Left lung (tissue), 14 donors: ENCODE measurements at places on chromosomes 3 and 15. TPM values are rescaled to one million over a fixed set of nuclear protein-coding genes. Genes with fewer than 3 reads are reported as not detected.

Gene UTS2B
- polyA plus RNA-seq, result 1.1 TPM

Gene CCR8
- not detected for polyA plus RNA-seq

Gene CCR9
- polyA plus RNA-seq, result 0.28 TPM

Gene A4GNT
- polyA plus RNA-seq, result 0.41 TPM

Gene SNAPC5
- polyA plus RNA-seq, result 31.1 TPM

Gene SLC2A2
- polyA plus RNA-seq, result 0.14 TPM

Gene HESX1
- polyA plus RNA-seq, result 3.3 TPM

Gene ZMYND10
- polyA plus RNA-seq, result 6.2 TPM

Gene NEK10
- polyA plus RNA-seq, result 6.8 TPM

DNA sequence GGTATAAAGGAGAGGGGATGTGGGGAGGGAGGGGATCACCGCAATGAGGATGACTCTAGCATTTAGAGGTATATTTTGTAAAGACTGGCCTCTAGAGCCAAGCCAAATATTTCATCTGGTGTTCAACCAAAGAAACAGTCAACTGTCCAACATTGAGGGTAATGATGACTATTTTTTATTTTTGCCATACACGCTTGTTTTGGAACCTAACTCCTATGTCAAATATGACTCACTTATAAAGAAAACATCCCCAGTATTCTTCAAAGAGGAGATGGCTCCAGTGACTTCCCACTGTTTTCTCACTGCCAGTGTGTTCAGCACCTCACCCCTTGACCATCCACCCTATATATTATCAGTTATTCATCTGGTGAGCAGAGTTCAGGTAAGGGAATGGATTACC, 77.3 kb downstream of the WNT5A start:
- H3K36me3 ChIP-seq, result no peaks in the 10 kb centered on the region
- no peaks in the 10 kb centered on the region for H3K27me3 ChIP-seq
- H3K4me1 ChIP-seq, result no peaks in the 10 kb centered on the region
- no peak for DNase-seq
- no peak overlapping the region for H3K4me3 ChIP-seq

- peaks cover 19% of the 10 kb centered on the region for H3K4me1 ChIP-seq
- H3K27ac ChIP-seq, result peak overlapping the region; percentile 94
- DNase-seq, result peak; percentile 88
- no peaks in the 10 kb centered on the region for H3K27me3 ChIP-seq
- peaks cover 41% of the 10 kb centered on the region for H3K36me3 ChIP-seq
These were observed 553 bp downstream of the TMEM43 start for GRCh38 chr3:14125193-14126016.

DNA sequence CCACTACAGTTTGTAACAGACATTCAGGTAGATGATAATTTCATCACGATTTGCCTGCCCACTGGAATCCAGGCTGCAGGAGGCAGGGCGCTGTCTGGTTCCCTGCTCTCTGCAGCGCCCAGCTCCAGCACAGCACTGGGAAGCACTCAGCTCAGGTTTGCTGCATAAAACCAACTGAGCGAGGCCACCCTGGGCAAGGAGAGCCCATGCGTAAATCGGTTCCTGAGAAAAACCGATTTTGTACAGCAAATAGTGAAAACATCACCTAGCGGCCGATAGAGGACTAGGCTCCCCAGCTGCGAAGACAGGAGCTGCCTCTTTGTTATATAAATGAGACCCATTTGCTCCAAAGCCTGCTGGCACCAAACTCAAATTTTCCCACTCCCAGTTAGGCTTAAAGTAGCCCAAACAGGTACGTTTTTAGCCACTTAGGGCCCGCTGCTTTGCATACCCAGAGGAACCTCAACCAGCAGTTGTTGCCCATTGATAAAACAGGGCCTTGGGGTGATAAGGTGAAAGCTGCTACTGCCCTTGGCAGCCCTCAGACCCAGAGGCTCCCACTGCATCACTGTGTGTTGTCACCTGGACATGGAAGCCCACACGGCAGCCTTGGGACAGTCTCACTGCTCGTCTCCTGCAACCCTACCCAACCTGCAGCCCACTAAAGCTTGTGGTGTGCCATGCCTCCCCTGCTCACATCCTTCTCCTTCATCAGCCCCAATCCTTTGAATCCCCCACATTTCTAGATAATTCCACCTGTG, 47.5 kb downstream of the ALDH1L1 start:
- H3K36me3 ChIP-seq, result no peaks in the 10 kb centered on the region
- H3K4me3 ChIP-seq, result no peak overlapping the region

GRCh38 chr3:142863010-142863817, 25.7 kb downstream of the PCOLCE2 start:
- no peak overlapping the region for H3K4me3 ChIP-seq
- H3K27ac ChIP-seq, result no peak overlapping the region
- no peaks in the 10 kb centered on the region for H3K36me3 ChIP-seq
- DNase-seq, result no peak
- no peaks in the 10 kb centered on the region for H3K4me1 ChIP-seq
- no peaks in the 10 kb centered on the region for H3K27me3 ChIP-seq

DNA sequence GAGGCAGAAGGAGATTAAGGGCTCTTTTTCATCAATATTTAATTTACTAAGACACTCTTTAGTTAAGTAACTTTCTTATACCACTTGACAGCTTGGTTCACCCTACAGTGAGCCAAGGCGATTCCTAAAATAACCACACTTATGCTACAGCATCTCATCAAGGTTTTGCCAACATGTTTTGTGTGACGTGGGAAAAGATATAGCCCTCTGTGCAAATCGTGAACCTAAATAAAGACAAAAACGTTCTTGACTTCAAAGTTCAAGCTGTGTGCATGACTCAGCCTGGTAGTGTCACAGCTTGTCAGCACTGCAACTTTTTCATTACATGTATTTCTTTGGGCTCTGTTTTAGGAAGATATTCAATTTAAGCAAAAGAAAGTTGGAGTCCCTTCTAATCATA, 297.0 kb upstream of the EPHA3 start:
- no peaks in the 10 kb centered on the region for H3K27me3 ChIP-seq
- no peak for DNase-seq
- H3K4me1 ChIP-seq, result no peaks in the 10 kb centered on the region
- H3K4me3 ChIP-seq, result no peak overlapping the region
- H3K27ac ChIP-seq, result no peak overlapping the region

GRCh38 chr15:67225336-67225735, 29.1 kb downstream of the AAGAB start:
- DNase-seq, result no peak
- H3K36me3 ChIP-seq, result peaks cover 21% of the 10 kb centered on the region
- H3K4me3 ChIP-seq, result no peak overlapping the region

DNA sequence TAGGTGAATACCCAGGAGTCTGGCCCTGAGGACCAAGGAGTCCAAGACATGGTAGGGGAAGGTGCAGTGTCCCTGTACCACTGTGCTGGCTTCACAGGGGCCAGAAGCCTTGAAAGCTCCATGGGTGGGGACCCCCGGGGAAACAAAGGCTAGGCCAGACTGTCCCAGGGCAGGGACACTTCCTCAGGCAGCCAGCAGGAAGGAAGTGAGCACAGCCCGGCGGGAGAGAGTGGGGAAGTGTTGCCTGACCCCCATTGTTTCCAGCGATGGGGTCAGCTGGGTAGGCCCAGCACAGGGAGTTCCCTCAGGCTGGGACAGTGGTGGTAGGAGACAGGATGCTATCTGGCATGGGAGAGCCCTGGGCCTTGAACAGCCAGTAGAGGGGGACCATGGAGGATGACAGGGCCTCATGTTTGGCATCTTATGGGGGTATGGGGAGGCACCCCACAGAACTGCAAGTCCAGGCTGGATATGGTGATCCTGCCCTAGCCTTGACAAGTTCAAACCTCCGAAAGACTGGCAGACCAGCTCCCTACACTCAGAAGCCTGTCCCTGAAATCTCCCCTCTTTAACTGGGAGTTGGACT, 1.2 kb upstream of the HYAL2 start:
- H3K27me3 ChIP-seq, result no peaks in the 10 kb centered on the region
- DNase-seq, result no peak
- peaks cover 33% of the 10 kb centered on the region for H3K4me1 ChIP-seq
- no peak overlapping the region for H3K4me3 ChIP-seq
- H3K27ac ChIP-seq, result peak overlapping the region; percentile 93

DNA sequence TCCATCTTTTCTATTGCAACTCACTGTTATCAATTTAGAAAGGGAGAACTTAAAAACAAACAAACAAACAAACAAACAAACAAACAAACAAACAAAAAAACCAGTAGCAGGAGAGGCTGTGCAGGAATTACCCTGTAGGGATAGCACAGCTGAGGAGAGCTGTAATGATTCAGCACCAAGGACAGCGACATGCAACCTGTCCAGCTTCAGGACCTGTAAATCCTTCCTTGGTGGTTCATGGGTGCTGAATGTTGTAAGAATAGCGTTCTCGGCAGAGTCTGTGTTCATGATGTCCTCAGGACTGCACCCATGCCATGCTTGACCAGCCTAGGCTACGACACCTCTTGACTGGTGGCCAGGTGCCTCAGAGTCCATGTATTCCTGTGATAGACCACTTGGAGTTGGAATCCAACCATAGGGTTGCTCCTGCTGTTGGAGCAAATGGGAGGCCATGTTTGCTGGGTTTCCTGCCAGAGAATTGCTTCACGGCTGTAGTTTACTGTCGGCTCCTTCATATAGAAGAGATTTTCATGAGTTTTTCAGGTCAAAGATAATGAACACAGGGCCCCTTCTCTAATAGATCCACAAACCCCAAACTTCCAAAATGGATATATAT, 65.9 kb downstream of the CACNA2D3 start:
- H3K4me3 ChIP-seq, result no peak overlapping the region
- DNase-seq, result peak; percentile 43
- H3K4me1 ChIP-seq, result no peaks in the 10 kb centered on the region
- H3K36me3 ChIP-seq, result no peaks in the 10 kb centered on the region

DNA sequence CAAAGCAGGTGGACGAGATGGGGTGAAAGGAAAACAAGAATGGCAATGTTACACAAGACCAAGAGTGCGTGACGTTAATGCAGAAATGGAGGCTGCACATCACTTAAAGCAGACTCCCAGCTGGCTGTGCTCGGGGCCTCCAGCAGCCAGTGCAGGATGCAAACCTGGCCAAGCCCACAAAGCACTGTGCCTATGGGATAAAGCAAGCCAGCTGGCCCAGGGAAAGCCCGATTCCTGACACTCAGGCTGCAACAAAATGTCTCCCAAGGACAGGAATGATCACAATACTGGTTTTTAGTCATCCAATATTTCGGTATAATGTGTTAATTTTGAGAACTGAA, 86.2 kb downstream of the SEC22A start:
- no peak overlapping the region for H3K4me3 ChIP-seq
- no peaks in the 10 kb centered on the region for H3K36me3 ChIP-seq
- no peak overlapping the region for H3K27ac ChIP-seq
- H3K27me3 ChIP-seq, result peaks cover 8% of the 10 kb centered on the region
- H3K4me1 ChIP-seq, result no peaks in the 10 kb centered on the region

- H3K27ac ChIP-seq, result no peak overlapping the region
- peaks cover 10% of the 10 kb centered on the region for H3K4me1 ChIP-seq
- H3K36me3 ChIP-seq, result no peaks in the 10 kb centered on the region
- no peak for DNase-seq
- H3K4me3 ChIP-seq, result no peak overlapping the region
These were observed 37.5 kb downstream of the TPM1 start for GRCh38 chr15:63079947-63080626.

DNA sequence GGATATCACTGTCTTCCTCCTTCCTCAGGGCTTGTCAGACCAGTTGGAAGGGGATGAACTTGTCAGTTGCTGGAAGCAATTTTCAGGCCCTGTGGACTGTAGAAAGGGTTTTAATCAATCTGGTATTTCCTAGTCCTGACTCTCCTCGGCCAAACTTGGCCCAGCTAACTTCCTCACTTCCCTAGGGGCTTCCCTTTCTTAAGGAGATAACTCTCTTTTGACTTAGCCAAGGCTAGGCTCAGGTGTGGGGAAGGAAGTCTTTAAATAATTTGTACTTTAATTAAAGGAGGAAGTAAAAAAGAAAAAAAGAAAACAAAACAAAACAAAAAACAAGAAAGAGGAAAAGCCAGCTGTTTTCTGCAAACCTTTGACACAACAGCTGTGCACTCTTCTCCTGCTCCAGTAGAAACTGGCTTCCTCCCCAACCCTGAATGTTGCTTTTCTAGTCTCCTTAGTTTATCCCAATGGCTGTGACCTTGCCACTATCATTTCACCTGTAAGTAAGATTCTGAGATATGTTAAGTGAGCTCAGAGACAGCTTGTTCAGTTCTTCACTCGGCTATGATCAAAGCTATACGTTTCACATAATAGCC, 53.0 kb upstream of the ST3GAL6 start:
- H3K27me3 ChIP-seq, result no peaks in the 10 kb centered on the region
- no peak overlapping the region for H3K27ac ChIP-seq
- H3K4me3 ChIP-seq, result no peak overlapping the region
- no peaks in the 10 kb centered on the region for H3K4me1 ChIP-seq
- no peaks in the 10 kb centered on the region for H3K36me3 ChIP-seq

GRCh38 chr3:66256806-66257205, 36.0 kb downstream of the SLC25A26 start:
- no peaks in the 10 kb centered on the region for H3K4me1 ChIP-seq
- no peak for DNase-seq
- no peaks in the 10 kb centered on the region for H3K36me3 ChIP-seq
- no peaks in the 10 kb centered on the region for H3K27me3 ChIP-seq

GRCh38 chr3:185658504-185658912, 72.4 kb downstream of the SENP2 start:
- DNase-seq, result no peak
- peak overlapping the region; percentile 41 for H3K27ac ChIP-seq
- H3K27me3 ChIP-seq, result no peaks in the 10 kb centered on the region
- H3K4me3 ChIP-seq, result no peak overlapping the region
- peaks cover 3% of the 10 kb centered on the region for H3K36me3 ChIP-seq

- H3K27ac ChIP-seq, result peak overlapping the region; percentile 3
- DNase-seq, result peak; percentile 77
- H3K4me3 ChIP-seq, result peak overlapping the region; percentile 28
- H3K36me3 ChIP-seq, result no peaks in the 10 kb centered on the region
- no peaks in the 10 kb centered on the region for H3K27me3 ChIP-seq
These were observed 97.4 kb upstream of the KLF13 start for GRCh38 chr15:31228980-31229826.

GRCh38 chr15:85402195-85402881, 21.9 kb downstream of the AKAP13 start:
- no peak overlapping the region for H3K27ac ChIP-seq
- no peak overlapping the region for H3K4me3 ChIP-seq
- no peak for DNase-seq
- H3K36me3 ChIP-seq, result no peaks in the 10 kb centered on the region
- H3K4me1 ChIP-seq, result peaks cover 46% of the 10 kb centered on the region
- H3K27me3 ChIP-seq, result no peaks in the 10 kb centered on the region

GRCh38 chr3:32195995-32196540, 42.4 kb upstream of the CMTM8 start:
- no peak overlapping the region for H3K4me3 ChIP-seq
- no peak for DNase-seq
- no peaks in the 10 kb centered on the region for H3K36me3 ChIP-seq
- no peaks in the 10 kb centered on the region for H3K4me1 ChIP-seq
- no peak overlapping the region for H3K27ac ChIP-seq

GRCh38 chr3:61527011-61527410, 34.4 kb upstream of the PTPRG start:
- H3K27me3 ChIP-seq, result no peaks in the 10 kb centered on the region
- no peak overlapping the region for H3K4me3 ChIP-seq
- H3K36me3 ChIP-seq, result no peaks in the 10 kb centered on the region
- H3K4me1 ChIP-seq, result no peaks in the 10 kb centered on the region
